ENCODE measurements at places on chromosomes 16 and 17. TPM values are rescaled to one million over a fixed set of nuclear protein-coding genes. Genes with fewer than 3 reads are reported as not detected.

ARL6IP1 gene
- 88.1 TPM for polyA plus RNA-seq

DNA sequence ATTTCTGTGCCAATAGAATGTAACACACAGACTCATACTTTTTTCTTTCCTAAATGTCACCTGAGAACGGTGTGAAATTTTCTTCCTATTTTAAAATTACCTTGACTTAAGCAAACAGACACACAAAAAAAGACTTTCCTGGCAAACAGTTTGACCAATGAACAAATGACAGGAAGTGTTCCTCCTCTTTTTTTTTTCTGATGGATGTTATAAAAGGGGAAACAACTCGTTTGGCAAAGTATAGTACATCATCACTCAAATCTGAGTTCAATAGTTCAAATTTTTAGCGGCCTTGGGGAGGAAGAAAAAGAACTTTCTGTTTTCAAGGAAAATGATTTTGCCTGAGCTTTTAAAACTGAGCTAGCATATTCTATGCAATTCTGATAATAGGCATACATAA lies 19.8 kb downstream of the HS3ST3A1 start:
- no peaks in the 10 kb centered on the region for H3K36me3 ChIP-seq
- H3K4me1 ChIP-seq = peaks cover 12% of the 10 kb centered on the region
- no peak overlapping the region for H3K27ac ChIP-seq
- no peak for DNase-seq
- H3K4me3 ChIP-seq = no peak overlapping the region
- H3K27me3 ChIP-seq = no peaks in the 10 kb centered on the region

GRCh38 chr16:88943131-88943664 lies 33.8 kb downstream of the CBFA2T3 start:
- no peak overlapping the region for H3K27ac ChIP-seq
- no peak overlapping the region for H3K4me3 ChIP-seq
- peaks cover 17% of the 10 kb centered on the region for H3K27me3 ChIP-seq
- DNase-seq = no peak
- no peaks in the 10 kb centered on the region for H3K36me3 ChIP-seq
- peaks cover 4% of the 10 kb centered on the region for H3K4me1 ChIP-seq

DNA sequence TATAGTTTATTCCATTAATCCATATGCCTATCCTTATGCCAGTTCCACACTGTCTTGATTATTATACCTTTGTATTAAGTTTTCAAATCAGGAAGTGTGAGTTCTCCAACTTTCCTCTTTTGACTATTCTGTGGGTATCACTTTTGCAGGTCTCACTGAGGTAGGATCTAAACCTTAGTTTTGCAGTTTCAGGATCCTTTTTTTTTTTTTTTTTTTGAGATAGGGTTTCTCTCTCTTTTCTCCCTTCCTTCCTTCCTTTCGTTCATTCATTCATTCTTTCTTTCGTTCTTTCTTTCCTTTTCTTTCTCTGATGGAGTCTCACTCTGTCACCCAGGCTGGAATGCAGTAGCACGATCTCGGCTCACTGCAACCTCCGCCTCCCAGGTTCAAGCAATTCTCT lies 71.6 kb downstream of the CHD9 start:
- no peak overlapping the region for H3K27ac ChIP-seq
- H3K27me3 ChIP-seq = no peaks in the 10 kb centered on the region
- no peak for DNase-seq
- H3K4me1 ChIP-seq = peaks cover 15% of the 10 kb centered on the region
- no peak overlapping the region for H3K4me3 ChIP-seq

GRCh38 chr17:1119924-1120323 lies 59.9 kb downstream of the ABR start:
- no peaks in the 10 kb centered on the region for H3K27me3 ChIP-seq
- H3K27ac ChIP-seq = no peak overlapping the region
- H3K4me3 ChIP-seq = no peak overlapping the region
- no peak for DNase-seq
- H3K36me3 ChIP-seq = no peaks in the 10 kb centered on the region

DNA sequence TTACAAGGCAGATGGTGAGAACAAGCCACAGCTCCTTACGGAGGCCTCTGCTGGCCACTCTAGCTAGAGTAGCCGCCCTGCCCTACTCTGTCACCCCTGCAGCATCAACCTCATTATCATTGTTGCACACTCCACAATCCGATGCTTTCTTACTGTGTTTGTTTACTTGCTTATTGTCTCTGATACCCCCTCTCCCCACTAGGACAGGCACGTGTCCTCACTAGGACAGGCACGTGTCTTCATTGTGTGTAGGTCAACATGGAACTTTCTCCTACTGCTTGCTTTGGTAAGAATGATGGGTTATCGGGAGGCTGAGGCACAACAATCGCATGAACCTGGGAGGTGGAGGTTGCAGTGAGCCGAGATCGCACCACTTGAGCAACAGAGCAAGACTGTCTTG lies 63.9 kb downstream of the KNOP1 start:
- peaks cover 49% of the 10 kb centered on the region for H3K36me3 ChIP-seq
- H3K27ac ChIP-seq = no peak overlapping the region
- DNase-seq = no peak
- H3K4me3 ChIP-seq = no peak overlapping the region

DNA sequence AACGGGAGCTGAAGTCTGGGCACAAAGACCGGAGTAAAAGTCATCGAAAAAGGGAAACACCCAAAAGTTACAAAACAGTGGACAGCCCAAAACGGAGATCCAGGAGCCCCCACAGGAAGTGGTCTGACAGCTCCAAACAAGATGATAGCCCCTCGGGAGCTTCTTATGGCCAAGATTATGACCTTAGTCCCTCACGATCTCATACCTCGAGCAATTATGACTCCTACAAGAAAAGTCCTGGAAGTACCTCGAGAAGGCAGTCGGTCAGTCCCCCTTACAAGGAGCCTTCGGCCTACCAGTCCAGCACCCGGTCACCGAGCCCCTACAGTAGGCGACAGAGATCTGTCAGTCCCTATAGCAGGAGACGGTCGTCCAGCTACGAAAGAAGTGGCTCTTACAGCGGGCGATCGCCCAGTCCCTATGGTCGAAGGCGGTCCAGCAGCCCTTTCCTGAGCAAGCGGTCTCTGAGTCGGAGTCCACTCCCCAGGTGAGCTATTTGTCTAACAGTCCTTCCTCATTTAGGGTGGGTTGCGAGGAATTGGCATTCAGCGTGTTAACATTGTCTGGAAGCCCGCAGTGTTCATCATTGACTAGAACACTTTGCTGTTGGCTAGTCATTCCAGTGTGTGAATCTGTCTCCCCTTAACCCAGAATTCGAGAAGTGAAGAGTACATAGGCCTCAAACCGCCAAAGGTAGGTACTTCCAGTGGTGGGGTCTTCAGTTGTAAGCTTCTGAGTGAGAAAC lies 1.5 kb downstream of the CDK12 start:
- peak overlapping the region; percentile 99 for H3K27ac ChIP-seq
- H3K4me1 ChIP-seq = peaks cover 32% of the 10 kb centered on the region
- peak overlapping the region; percentile 98 for H3K4me3 ChIP-seq

DNA sequence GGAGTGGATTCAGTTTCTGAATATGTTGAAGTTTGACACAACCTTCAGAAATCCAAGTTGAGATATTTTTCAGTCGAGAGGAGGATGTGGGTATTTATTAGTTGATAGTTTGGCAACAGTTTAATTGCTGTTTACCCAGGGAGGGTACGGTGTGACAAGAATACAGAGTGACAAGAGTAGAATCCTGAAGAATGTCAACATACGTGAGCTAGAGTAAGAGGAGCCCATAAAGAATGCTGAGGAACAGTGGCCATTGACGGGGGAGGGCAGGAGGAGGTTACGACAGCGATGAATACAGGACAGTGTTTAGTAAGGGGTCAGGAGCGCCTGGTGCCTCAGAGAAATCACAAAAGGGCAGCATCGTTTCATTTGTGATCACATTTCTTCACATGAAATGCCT lies 76.5 kb downstream of the AATF start:
- no peaks in the 10 kb centered on the region for H3K27me3 ChIP-seq
- H3K27ac ChIP-seq = no peak overlapping the region
- no peak for DNase-seq
- H3K36me3 ChIP-seq = no peaks in the 10 kb centered on the region
- H3K4me1 ChIP-seq = no peaks in the 10 kb centered on the region

- H3K36me3 ChIP-seq = no peaks in the 10 kb centered on the region
- no peak for DNase-seq
- H3K27ac ChIP-seq = no peak overlapping the region
These were observed 641.3 kb downstream of the KCNJ2 start for GRCh38 chr17:70810609-70811008.

PIK3R5 gene
- polyA plus RNA-seq = 18.8 TPM

DNA sequence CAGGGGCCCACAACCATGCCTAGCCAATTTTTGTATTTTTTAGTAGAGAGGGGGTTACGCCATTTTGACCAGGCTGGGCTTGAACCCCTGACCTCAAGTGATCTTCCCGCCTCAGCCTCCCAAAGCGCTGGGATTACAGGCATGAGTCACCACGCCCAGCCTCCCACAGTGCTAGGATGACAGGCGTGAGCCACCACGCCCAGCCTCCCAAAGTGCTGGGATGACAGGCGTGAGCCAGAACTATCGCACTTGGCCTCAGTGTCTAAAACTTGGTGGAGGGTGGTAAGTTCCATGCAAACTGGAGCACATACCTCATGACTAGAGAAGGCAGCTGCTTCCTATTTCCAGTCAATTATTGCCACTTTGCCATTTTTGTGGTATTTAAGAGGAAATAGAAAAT lies 7.1 kb downstream of the HSD17B2 start:
- no peak overlapping the region for H3K4me3 ChIP-seq
- H3K36me3 ChIP-seq = no peaks in the 10 kb centered on the region
- no peaks in the 10 kb centered on the region for H3K4me1 ChIP-seq
- no peak for DNase-seq
- no peaks in the 10 kb centered on the region for H3K27me3 ChIP-seq

GRCh38 chr17:17836818-17837379 lies at the start of gene SREBF1:
TSS of gene SREBF1 (minus strand) at chr17:17836986. CDS start at chr17:17836817, 169 bp downstream.
- H3K36me3 ChIP-seq = no peaks in the 10 kb centered on the region
- peak; percentile 69 for DNase-seq
- H3K27ac ChIP-seq = peak within 1 kb of the TSS; percentile 94
- peak within 1 kb of the TSS; percentile 57 for H3K4me3 ChIP-seq
- no peaks in the 10 kb centered on the region for H3K27me3 ChIP-seq
- peaks cover 55% of the 10 kb centered on the region for H3K4me1 ChIP-seq

GRCh38 chr16:17098685-17099084 lies 372.1 kb downstream of the XYLT1 start:
- H3K4me1 ChIP-seq = no peaks in the 10 kb centered on the region
- H3K4me3 ChIP-seq = no peak overlapping the region
- DNase-seq = no peak
- H3K36me3 ChIP-seq = no peaks in the 10 kb centered on the region
- H3K27ac ChIP-seq = no peak overlapping the region

DNAAF8 gene
- polyA plus RNA-seq = 2.3 TPM

GRCh38 chr17:17433000-17433703 lies 43.6 kb upstream of the MED9 start:
- no peaks in the 10 kb centered on the region for H3K4me1 ChIP-seq
- H3K36me3 ChIP-seq = no peaks in the 10 kb centered on the region
- DNase-seq = no peak
- H3K27ac ChIP-seq = no peak overlapping the region
- H3K4me3 ChIP-seq = no peak overlapping the region

GRCh38 chr17:80718428-80718827 lies 173.8 kb downstream of the RPTOR start:
- peaks cover 9% of the 10 kb centered on the region for H3K4me1 ChIP-seq
- DNase-seq = no peak
- H3K36me3 ChIP-seq = no peaks in the 10 kb centered on the region
- no peaks in the 10 kb centered on the region for H3K27me3 ChIP-seq

GRCh38 chr17:29918922-29919856 lies 10.8 kb downstream of the SSH2 start:
- no peaks in the 10 kb centered on the region for H3K4me1 ChIP-seq
- H3K4me3 ChIP-seq = no peak overlapping the region
- no peak for DNase-seq
- peak overlapping the region; percentile 11 for H3K27ac ChIP-seq

DNA sequence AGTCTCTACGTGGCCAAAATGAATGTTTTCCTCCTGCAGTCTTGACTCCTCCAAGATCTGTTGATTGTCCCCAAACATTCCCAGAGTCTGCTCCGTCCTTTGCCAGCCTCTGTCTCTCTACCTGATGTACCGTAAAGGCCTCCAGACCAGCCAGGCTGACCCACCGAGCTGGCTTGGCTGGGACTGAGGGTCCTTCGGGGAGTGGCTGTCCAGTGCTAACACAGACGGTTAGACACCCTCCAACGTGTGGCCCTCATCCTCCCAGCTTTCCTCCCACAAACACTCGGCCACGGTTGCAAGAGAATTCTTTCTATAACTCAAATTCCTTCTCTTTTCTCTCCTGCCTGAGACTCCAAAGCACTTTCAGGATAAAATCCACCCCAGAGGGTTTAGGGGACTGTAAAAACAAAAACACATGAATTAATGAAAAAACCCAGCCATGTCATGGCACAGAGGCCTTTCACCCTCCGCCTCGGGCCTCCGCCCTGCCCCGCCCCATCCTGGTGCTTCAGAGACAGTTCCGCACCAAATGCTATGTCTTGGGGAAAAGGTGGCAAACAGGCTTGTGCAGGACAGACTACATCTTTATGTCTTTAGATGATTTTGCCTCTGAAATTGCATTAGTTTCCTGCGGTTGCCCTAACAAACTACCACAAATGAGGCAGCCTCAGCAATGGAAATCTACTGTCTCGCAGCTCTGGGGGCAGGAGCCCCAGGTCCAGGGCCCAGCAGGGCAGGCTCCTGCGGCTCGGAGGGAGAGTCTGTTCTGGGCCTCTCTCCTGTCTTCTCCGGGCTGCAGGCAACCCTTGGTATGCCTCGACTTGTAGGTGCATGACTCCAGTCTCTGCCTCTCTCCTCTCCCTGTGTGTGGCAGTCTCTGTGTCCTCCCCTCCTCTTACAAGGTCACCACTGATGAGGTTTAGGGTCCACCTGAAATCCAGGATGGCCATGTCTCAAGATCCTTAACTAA lies 72.5 kb upstream of the CBX4 start:
- no peak overlapping the region for H3K27ac ChIP-seq
- H3K36me3 ChIP-seq = no peaks in the 10 kb centered on the region
- no peaks in the 10 kb centered on the region for H3K27me3 ChIP-seq
- H3K4me3 ChIP-seq = no peak overlapping the region
- DNase-seq = no peak
- no peaks in the 10 kb centered on the region for H3K4me1 ChIP-seq

GRCh38 chr17:64393000-64393402 lies 2.3 kb upstream of the PECAM1 start:
- no peak overlapping the region for H3K27ac ChIP-seq
- no peaks in the 10 kb centered on the region for H3K4me1 ChIP-seq
- H3K4me3 ChIP-seq = no peak overlapping the region
- no peaks in the 10 kb centered on the region for H3K36me3 ChIP-seq
- DNase-seq = no peak
- no peaks in the 10 kb centered on the region for H3K27me3 ChIP-seq

ATMIN gene
- 45.7 TPM for polyA plus RNA-seq

GRCh38 chr17:75976175-75976848 lies 2.7 kb downstream of the ACOX1 start:
- peaks cover 17% of the 10 kb centered on the region for H3K36me3 ChIP-seq
- no peaks in the 10 kb centered on the region for H3K27me3 ChIP-seq
- no peak overlapping the region for H3K4me3 ChIP-seq
- peaks cover 27% of the 10 kb centered on the region for H3K4me1 ChIP-seq
- H3K27ac ChIP-seq = peak overlapping the region; percentile 21
- DNase-seq = no peak

CPHXL2 gene
- polyA plus RNA-seq = not detected

ZNF423 gene
- 4.9 TPM for polyA plus RNA-seq

AIPL1 gene
- polyA plus RNA-seq = not detected

SHPK gene
- 13.3 TPM for polyA plus RNA-seq

- H3K27me3 ChIP-seq = no peaks in the 10 kb centered on the region
- H3K36me3 ChIP-seq = peaks cover 24% of the 10 kb centered on the region
- H3K4me1 ChIP-seq = no peaks in the 10 kb centered on the region
- H3K27ac ChIP-seq = no peak overlapping the region
These were observed 23.0 kb downstream of the MGRN1 start for GRCh38 chr16:4647644-4647980.
